Adipocyte (in vitro differentiated cells): ENCODE measurements at places on chromosomes 11 and 22.

DNA sequence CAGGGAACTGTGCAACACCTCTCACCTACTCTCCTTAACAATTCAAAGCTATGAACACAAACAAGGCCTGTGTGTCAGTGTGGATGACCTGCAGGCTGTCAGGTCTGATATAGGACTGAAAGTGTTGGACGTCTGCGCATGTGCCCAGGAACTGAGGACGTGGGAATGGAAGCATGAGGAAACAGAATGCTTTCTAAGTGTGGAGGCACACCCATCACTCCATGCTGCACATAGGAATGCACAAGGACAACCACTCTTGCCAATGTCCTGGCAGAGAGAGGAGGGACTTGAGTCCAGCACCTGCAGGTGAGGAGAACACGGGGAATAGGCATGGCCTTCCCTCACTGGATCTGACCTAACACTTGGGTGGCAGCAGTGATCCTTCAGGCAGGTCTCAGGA lies 874.3 kb downstream of the OPCML start:
- DNase-seq, result no peak

DNA sequence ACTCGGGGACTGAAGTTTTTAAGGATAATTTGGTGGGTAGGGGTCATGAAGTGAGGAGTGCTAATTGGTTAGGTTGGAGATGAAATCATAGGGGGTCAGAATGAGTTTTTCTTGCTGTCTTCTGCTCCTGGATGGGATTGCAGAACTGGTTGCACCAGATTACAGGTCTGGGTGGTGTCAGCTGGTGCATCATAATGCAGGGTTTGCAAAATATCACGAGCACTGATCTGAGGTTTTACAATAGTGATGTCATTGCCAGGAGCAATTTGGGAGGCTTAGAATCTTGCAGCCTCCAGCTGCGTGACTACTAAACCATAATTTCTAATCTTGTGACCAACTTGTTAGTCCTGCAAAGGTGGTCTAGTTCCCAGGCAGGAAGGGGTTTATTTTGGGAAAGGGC lies 46.4 kb upstream of the CALCB start:
- no peak for DNase-seq

GRCh38 chr11:2674658-2675131 lies 25.1 kb downstream of the KCNQ1OT1 start:
- no peak for DNase-seq

- DNase-seq, result peak; percentile 14
Measured at GRCh38 chr11:113286509-113287497, 27.6 kb upstream of the TTC12 start.

GRCh38 chr11:86459682-86460460 lies 85.2 kb downstream of the CCDC81 start:
- peak; percentile 72 for DNase-seq

DNA sequence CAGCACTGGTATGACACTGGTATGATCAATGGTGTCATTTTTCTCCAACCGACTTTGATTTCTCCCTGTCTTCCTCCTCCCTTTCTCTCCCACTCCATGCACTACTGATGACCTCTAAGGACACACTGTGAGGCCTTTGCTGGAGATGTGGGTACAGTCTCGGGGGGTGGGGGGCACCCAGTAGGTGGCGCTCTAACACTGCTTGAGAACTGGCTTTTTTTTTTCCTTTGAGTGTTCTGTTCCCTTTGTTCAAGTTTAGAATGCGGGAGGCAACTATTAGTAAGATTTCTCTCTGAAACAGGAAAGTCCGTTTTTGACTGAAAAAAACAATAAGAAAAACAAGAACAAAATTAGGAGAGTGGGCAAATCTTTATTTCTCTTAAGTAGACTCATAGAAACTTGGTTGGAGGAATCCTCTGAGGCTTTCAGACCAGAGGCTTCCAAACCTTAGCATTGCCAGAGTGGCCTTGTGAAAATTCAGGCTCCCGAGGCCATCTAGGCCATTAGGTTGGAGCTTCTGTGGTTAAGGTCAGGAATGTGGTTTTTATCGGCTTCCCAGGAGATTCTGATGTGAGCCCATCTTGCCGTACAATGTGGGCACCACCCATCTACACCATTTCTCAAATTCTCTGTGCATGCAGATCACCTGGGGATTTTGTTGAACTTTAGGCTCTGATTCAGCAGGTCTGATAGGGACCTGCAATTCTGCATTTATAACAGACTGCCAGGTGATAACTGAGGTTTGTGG lies 43.2 kb downstream of the PANX1 start:
- peak; percentile 77 for DNase-seq

GRCh38 chr22:42993651-42994275 lies 21.2 kb downstream of the PACSIN2 start:
- DNase-seq, result peak; percentile 83

DNA sequence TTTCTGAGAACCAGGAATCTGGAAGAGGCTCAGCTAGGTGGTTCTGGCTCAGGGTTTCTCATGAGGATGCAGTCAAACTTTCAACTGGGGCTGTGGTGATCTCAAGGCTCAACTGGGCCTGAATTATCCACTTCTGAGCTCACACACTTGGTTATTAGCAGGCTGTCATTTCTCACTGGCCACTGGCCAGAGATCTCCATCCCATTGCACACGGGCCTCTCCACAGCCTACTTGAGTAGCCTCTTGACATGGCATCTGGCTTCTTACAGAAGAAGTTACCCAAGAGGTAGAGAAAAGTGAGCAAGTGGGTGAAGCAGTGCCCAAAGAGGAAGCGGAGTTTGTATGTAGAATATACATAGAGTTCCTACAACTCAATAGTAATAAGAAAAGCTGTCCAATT lies 16.0 kb downstream of the CALCA start:
- DNase-seq, result no peak

- DNase-seq, result no peak
Measured at GRCh38 chr11:81224396-81224795, 1509.3 kb downstream of the FAM181B start.

DNA sequence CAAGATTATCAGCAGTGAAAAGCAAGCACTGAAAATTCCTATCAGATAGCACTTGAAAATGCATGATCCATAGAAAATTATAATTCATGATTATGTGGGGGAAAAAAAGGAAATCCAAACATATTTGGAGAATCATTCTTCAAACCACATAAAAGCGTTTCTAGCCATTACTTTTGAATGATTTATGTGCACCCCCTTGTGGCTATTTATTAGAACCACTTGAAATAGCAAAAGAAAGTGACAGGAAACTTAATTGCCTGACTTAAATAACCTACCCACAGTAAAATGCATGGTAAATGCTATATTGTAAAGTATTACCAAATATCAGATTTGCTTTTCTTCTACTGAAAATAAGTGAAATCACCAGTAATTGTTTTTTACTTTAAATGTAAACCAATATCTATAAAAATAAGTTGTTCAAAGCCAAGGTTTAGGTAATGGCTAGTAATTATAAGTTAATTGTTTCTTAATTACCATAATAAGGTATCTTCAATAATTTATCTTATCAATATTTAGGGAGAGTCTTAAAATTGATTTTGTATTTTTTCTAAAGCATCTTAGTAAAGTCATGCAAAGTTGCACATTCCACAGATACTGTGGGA lies 168.5 kb downstream of the ARHGAP42 start:
- DNase-seq, result peak; percentile 88

DNA sequence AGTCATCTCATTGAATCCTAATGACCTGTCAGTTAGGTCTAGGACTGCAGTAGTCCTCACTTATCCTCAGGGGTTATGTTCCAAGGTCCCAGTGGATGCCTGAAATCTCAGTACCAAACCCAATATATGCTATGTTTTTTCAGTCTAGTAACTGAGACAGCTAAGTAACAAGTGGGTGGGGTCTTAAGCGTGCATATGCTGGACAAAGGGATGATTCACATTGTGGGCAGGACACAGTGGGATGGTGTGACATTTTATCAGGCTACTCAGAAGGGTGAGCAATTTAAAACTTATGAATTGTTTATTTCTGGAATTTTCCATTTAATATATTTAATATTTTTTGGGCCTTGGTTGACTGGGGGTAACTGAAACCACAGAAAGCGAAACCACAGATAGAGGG lies 29.0 kb downstream of the DDX10 start:
- DNase-seq, result peak; percentile 16

GRCh38 chr11:104916442-104916841 lies 18.2 kb upstream of the CASP12 start:
- DNase-seq, result peak; percentile 4

GRCh38 chr11:67117176-67117575 lies 1.9 kb upstream of the KDM2A start:
- no peak for DNase-seq
